ENCODE measurements at places on chromosomes 11 and 22. TPM values are rescaled to one million over a fixed set of nuclear protein-coding genes. Genes with fewer than 3 reads are reported as not detected.

The CCDC87 gene
- 0.21 TPM for total RNA-seq

The PGA5 gene
- total RNA-seq: not detected

The RIMBP3B gene
- total RNA-seq: 0.12 TPM

The SEPTIN3 gene
- 4.5 TPM for total RNA-seq

The DEFB131B gene
- not detected for total RNA-seq

The IFITM10 gene
- total RNA-seq: 1.5 TPM

The GRAMD1B gene
- 107 TPM for total RNA-seq

DNA sequence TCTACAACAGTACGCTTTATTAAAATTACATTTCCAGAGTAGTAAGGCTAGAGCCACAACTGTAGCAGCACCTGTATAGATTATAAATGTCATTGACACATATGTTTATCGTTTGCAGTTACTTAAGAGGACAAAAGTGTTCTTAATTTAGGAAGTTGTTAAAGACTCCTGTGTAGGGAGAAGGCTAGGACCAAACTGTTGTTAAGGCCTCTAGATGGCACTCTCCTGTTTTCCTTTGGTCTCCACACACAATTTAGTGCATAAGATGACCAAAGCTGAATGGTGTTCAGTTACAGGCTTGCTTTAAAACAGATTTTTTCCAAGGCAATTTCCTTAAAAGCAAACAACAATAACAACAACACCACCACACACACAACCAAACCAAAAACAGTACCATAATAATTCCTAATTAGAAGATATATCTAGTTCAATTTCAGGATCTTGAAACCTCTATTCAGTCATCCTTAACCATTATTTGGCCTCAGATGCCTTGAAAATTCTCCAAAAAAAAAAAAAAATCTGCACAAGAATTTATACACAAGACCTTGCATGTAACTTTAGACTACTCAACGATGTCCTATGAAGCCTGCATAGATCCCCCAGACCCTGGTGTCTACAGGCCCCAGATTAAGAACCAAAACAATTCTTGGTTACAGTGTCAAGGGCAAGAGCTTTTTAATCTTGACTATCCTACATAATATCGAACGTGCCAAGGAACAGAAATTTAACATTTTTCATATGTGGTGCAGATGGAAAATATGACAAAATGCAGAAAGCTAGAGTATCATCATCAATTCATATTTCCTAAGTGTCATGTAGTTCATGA lies 42.6 kb upstream of the APOA1 start:
- no peak overlapping the region for H3K4me3 ChIP-seq
- H3K27ac ChIP-seq: peak overlapping the region; percentile 22
- no peaks in the 10 kb centered on the region for H3K27me3 ChIP-seq
- peaks cover 2% of the 10 kb centered on the region for H3K36me3 ChIP-seq

- DNase-seq: no peak
- no peaks in the 10 kb centered on the region for H3K4me1 ChIP-seq
- no peaks in the 10 kb centered on the region for H3K36me3 ChIP-seq
- H3K27ac ChIP-seq: no peak overlapping the region
- peaks cover 85% of the 10 kb centered on the region for H3K27me3 ChIP-seq
These were observed 22.0 kb downstream of the EHF start for GRCh38 chr11:34642873-34643272.

- no peaks in the 10 kb centered on the region for H3K36me3 ChIP-seq
- no peak overlapping the region for H3K27ac ChIP-seq
- H3K4me1 ChIP-seq: no peaks in the 10 kb centered on the region
- DNase-seq: no peak
- no peak overlapping the region for H3K4me3 ChIP-seq
These were observed 82.7 kb downstream of the RPL27A start for GRCh38 chr11:8765294-8765693.

DNA sequence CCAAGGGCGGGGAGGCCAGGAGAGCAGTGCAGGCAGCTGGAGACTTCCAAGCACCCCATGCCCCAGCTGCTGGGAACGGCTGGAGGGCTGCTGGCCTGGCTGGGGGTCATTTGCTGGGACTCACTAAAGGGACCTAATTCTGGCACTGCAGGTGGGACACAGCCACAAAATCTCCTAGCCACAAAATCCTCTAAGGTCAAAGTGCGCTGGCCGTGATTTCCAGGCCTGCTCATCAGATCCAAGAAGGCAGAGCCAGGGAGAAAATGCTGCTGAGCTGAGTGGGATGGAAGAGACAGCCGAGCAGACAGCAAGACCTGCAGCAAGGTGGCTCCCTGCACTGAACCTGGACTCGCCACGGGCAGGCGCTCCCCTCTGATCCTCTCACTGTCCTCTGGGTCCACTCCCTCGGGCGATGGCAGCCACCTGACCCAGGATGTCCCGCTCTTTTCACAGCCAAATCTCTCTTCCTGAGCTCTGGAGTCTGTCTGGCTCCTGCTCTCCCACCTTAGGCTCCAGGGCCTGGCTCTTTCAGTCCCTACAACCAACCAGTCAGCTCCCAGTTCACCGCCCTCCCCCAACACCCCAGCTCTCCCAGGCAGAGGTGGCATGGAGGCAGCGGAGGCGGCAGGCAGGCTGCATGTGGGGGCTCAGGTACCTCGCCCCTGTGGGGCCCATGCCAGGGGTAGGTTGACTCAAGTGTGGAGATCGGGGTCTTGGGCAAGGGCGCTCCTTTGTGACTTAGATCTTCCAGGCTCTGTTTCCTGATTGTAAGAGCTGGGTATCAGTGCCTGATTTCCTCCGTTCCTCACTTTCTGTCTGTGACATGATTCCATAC lies 14.5 kb downstream of the OVOL1 start:
- no peaks in the 10 kb centered on the region for H3K36me3 ChIP-seq
- no peak for DNase-seq
- peaks cover 43% of the 10 kb centered on the region for H3K27me3 ChIP-seq
- H3K4me1 ChIP-seq: no peaks in the 10 kb centered on the region
- no peak overlapping the region for H3K4me3 ChIP-seq

DNA sequence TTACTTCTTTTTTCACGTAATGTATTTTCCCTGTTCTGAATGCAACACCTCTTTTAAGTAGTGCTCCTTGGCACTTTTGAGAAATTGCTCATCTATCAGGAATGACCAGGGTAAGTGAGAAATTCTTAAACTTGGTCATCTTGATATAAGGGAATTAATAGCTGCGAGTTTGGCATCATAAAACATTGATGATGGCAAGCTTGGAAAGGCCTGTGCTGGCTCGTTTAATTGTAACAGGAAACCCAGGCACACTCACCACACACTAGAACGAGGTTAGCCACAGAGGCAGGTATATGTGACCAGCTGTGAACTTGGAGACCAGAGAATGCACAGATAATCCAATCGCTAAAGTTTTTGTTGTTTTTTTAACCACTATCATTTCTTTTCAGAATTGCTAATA lies 24.3 kb downstream of the FAM118A start:
- peaks cover 26% of the 10 kb centered on the region for H3K36me3 ChIP-seq
- H3K27ac ChIP-seq: no peak overlapping the region
- H3K27me3 ChIP-seq: no peaks in the 10 kb centered on the region
- H3K4me1 ChIP-seq: peaks cover 15% of the 10 kb centered on the region
- H3K4me3 ChIP-seq: no peak overlapping the region

DNA sequence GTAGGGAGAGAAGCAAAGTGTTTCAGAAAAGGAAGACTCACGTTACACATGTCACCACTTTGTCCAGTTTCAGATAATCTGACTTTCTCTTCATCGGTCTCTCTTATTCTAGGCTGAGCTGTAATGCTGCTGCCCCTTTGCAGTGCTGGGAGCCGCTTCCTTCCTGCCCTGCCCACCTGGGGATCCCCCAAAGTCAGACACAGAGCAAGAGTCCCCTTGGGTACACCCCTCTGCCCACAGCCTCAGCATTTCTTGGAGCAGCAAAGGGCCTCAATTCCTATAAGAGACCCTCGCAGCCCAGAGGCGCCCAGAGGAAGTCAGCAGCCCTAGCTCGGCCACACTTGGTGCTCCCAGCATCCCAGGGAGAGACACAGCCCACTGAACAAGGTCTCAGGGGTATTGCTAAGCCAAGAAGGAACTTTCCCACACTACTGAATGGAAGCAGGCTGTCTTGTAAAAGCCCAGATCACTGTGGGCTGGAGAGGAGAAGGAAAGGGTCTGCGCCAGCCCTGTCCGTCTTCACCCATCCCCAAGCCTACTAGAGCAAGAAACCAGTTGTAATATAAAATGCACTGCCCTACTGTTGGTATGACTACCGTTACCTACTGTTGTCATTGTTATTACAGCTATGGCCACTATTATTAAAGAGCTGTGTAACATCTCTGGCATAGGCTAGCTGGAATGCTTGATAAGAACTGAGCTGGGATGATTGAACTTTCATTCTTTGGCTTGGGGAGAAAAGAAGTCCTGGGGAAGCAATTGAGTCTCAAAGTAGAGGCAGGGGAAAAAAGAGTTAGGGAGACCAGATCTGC lies 31.2 kb upstream of the SMIM35 start:
- H3K27ac ChIP-seq: no peak overlapping the region
- peaks cover 15% of the 10 kb centered on the region for H3K27me3 ChIP-seq
- H3K4me1 ChIP-seq: peaks cover 11% of the 10 kb centered on the region
- peak; percentile 39 for DNase-seq
- peak overlapping the region; percentile 53 for H3K4me3 ChIP-seq

- no peak for DNase-seq
- H3K27me3 ChIP-seq: no peaks in the 10 kb centered on the region
- H3K4me3 ChIP-seq: no peak overlapping the region
- peaks cover 42% of the 10 kb centered on the region for H3K4me1 ChIP-seq
- no peak overlapping the region for H3K27ac ChIP-seq
These were observed 5.5 kb downstream of the CBX6 start for GRCh38 chr22:38866399-38867123.

DNA sequence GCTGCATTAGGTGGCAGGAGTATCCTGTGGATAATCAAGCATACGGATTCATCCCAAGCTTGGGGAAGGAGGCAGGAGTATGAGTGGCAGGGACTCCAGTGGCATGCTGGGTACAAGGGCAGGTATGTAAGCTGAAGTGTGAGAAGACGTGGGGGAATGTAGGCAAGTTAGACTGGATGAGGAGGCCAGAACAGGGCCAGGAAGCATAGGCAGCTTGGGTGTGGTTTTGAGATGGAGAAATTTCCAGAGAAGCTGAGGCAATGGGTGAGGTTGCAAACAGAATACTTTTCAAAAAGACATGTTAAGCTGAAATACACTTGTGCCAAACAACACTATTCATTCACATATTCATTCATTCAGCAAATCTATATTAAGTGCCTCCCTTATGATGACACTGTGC lies 43.1 kb upstream of the AMOTL1 start:
- H3K4me1 ChIP-seq: no peaks in the 10 kb centered on the region
- no peak overlapping the region for H3K27ac ChIP-seq
- no peak for DNase-seq
- H3K36me3 ChIP-seq: no peaks in the 10 kb centered on the region
- H3K27me3 ChIP-seq: peaks cover 29% of the 10 kb centered on the region
- no peak overlapping the region for H3K4me3 ChIP-seq

- H3K27me3 ChIP-seq: no peaks in the 10 kb centered on the region
- peaks cover 24% of the 10 kb centered on the region for H3K4me1 ChIP-seq
- no peak overlapping the region for H3K27ac ChIP-seq
- DNase-seq: no peak
- H3K36me3 ChIP-seq: peaks cover 4% of the 10 kb centered on the region
These were observed 28.7 kb downstream of the DDIAS start for GRCh38 chr11:82930229-82930628.

DNA sequence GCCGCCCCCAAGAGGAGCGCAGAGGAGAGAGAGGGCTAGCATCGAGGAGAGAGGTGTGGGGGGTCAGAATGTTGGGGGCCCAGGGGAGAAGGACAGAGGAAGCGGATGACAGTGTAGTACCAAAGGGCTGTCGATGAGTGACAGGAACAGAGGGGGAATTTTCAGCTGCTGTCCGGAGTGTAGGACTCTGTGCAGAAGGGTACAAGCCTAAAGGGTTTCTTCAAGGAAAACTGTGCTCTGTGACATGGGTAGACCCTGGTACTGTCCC lies 5.3 kb upstream of the NLRP6 start:
- H3K4me3 ChIP-seq: no peak overlapping the region
- H3K27me3 ChIP-seq: no peaks in the 10 kb centered on the region
- peaks cover 16% of the 10 kb centered on the region for H3K36me3 ChIP-seq
- peaks cover 39% of the 10 kb centered on the region for H3K4me1 ChIP-seq

GRCh38 chr22:30272781-30273601 lies 6.3 kb upstream of the OSM start:
- H3K4me3 ChIP-seq: no peak overlapping the region
- no peak overlapping the region for H3K27ac ChIP-seq
- no peaks in the 10 kb centered on the region for H3K27me3 ChIP-seq
- no peak for DNase-seq
- peaks cover 32% of the 10 kb centered on the region for H3K4me1 ChIP-seq

GRCh38 chr11:65047581-65048422 lies 6.8 kb downstream of the SAC3D1 start:
- H3K27ac ChIP-seq: peak overlapping the region; percentile 42
- H3K36me3 ChIP-seq: peaks cover 5% of the 10 kb centered on the region
- no peaks in the 10 kb centered on the region for H3K27me3 ChIP-seq
- peak overlapping the region; percentile 71 for H3K4me3 ChIP-seq
- peak; percentile 41 for DNase-seq
- H3K4me1 ChIP-seq: peaks cover 10% of the 10 kb centered on the region

DNA sequence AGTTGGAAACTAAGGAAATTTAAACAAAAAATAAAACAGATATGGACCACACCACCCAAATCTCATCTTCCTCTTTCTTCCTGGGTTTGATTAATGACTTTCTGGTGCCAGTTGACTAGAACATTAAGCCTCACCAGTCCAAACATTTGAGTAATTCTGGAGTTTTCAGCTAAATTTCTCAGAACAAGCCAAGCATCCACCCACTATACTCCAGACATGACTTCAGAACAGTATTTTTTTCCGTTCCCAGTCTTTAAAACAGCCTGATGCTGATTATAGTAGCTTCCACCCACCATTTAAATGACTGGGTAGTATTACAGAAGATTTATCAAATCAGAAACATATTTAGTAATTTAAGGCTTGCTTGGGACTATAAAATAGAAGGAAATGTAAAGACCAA lies 230.9 kb upstream of the UBASH3B start:
- H3K27me3 ChIP-seq: no peaks in the 10 kb centered on the region
- no peak for DNase-seq
- no peaks in the 10 kb centered on the region for H3K36me3 ChIP-seq
- no peak overlapping the region for H3K27ac ChIP-seq

DNA sequence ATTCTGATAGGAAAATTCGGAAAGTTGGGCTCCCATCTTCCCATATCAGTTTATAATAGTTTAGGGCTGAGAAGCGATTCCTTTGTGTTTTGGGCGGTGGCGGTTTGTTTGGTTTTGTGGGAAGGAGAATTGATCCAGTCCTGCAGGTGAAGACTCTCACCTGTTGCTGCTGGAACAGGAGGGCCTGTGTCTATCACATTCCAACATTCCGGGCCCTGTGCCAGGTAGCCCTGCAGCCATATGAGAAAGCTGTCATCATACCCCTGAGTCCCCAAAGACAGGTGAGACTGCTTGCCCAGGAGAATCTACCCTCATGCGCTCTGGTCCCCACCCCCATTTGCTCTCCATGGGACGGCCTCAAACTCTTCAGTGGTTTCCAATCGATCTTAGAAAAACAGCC lies 62.1 kb downstream of the TRAF6 start:
- peaks cover 16% of the 10 kb centered on the region for H3K27me3 ChIP-seq
- H3K4me1 ChIP-seq: peaks cover 38% of the 10 kb centered on the region
- H3K36me3 ChIP-seq: peaks cover 6% of the 10 kb centered on the region
- no peak overlapping the region for H3K27ac ChIP-seq
- H3K4me3 ChIP-seq: no peak overlapping the region
- DNase-seq: no peak

GRCh38 chr11:27277843-27278242 lies 85.2 kb downstream of the CCDC34 start:
- no peaks in the 10 kb centered on the region for H3K4me1 ChIP-seq
- H3K36me3 ChIP-seq: no peaks in the 10 kb centered on the region
- no peak overlapping the region for H3K4me3 ChIP-seq
- DNase-seq: no peak
- H3K27me3 ChIP-seq: peaks cover 6% of the 10 kb centered on the region

Data from activated T-cell treated with anti-CD3 and anti-CD28 coated beads, Interleukin-2, amount 50 U/mL, for 72 hours (primary cell).